ENCODE measurements at places on chromosomes 16 and 17.

DNA sequence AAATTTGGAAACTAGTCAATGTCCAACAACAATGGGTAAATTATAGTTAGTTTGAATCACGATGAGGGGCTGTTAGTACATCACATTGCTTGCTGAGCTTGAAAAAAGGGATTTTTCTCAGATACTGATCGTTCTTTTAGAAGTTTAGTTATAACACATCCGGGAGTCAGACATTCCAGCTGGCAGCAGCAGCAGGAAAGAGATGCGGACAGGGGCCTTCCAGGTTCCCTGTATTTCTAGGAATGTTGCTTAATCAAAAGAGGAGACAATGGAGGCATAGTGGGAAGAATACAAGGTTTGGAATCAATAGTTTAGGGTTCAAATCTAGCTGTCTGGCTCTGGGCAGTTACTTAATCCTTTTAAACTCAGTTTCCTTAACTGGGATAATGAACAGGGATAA lies 27.8 kb downstream of the CDK5R1 start:
- no peak for DNase-seq

GRCh38 chr16:72091217-72091616 lies 2.2 kb downstream of the TXNL4B start:
- no peak for DNase-seq

GRCh38 chr17:16448490-16448889 lies 33.1 kb downstream of the TRPV2 start:
- no peak for DNase-seq

GRCh38 chr17:12917399-12917798 lies 100.4 kb downstream of the ELAC2 start:
- no peak for DNase-seq

DNA sequence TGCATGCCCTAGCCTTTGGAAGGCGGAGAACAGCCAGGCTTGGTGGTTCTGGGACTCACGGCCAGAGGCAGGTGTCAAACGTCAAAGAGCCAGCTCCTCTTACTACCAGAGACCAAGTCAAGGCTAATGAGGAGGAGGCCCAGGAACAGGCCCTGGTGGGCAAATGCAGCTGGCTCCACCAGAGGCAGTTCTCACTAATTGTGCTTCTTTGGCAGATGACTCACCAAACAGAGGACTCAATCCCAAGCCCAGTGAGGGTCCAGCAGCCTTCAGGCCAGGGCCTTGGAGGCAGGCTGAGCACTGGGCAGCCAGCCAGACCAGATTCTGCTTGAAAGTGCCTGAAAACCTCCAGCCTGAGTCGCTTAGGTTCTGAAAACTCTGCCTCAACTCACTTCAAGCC lies 336.5 kb upstream of the CDH5 start:
- DNase-seq = no peak

- DNase-seq = no peak
Measured at GRCh38 chr16:89796104-89796503, 20.3 kb downstream of the FANCA start.

DNA sequence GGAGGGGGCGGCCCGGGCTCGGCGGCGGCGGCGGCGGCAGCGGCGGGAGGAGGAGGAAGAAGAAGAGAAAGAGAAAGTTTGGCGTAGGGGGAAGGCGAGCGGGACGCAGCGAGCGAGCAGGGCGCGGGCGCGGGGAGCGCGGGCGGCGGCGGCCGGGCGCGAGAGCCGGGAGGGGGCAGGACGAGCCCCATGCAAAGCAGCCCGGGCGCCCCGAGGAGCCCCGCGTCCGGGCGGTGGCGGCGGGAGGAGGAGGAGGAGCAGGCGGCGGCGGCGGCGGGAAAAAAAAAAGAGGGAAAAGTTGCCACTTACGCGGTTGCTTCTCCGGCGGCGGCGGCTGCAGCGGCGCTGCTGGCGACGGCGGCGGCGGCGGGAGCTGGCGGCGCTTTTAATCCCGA lies 10.3 kb upstream of the ZFHX3 start:
- no peak for DNase-seq

- DNase-seq = no peak
Measured at GRCh38 chr16:66278111-66278531, 88.4 kb upstream of the CDH5 start.

DNA sequence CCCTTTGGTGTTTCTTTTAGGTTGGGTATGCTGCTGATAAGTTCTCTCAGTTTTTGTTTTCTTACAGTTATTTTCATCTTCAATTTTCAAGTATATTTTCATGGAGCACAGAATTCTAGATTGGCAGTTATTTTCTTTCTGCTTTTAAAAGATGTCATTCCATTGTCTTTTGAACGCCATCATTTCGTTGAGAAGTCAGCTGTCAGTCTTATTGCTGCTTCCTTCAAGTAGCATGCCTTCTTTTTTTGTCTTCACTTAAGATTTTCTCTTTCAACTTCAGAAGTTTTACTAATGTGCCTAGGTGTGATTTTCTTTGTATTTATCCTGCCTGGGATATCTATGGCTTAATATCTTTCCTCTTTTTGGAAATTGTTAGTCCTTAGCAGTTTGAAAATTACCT lies 262.2 kb upstream of the PMFBP1 start:
- DNase-seq = no peak

GRCh38 chr16:82050909-82051357 lies 15.9 kb downstream of the HSD17B2 start:
- DNase-seq = no peak

GRCh38 chr17:76527430-76528111 lies 9.9 kb downstream of the CYGB start:
- DNase-seq = no peak

DNA sequence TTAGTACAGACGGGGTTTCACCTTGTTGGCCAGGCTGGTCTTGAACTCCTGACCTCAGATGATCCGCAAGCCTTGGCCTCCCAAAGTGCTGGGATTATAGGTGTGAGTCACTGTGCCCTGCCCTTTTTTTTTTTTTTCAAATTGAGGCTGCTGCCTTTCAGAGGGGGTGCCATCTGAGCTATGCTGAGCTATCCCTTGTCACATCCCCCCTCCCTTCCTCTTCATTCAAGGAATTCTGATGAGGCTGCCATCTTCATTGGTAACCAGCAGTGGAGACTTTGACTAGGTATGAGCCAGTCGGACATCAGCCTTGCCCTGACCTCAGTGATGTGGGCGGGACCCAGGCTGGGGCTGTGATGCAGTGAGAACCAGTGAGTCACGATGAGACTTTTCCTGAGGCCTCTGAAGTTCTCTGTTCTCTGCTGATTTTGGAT lies 24.4 kb upstream of the GPT2 start:
- DNase-seq = no peak

GRCh38 chr17:77841742-77842527 lies 116.6 kb upstream of the TNRC6C start:
- DNase-seq = no peak

DNA sequence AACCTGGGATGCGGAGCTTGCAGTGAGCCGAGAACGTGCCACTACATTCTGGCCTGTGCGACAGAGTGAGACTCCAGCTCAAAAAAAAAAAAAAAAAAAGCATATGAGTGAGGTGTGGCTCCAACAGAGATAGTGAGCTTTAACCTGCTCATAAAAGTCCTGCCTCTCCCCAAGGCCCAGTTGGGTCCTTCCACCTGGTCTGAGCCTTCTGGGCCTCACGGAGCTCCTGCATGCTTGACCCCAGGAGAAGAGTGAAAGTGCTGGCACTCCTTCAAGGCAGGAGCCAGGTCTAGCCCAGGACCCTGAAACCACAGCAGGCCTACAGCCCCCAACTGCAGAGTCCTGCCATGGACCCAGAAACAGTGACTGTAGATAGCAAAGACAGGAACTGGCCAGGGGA lies 17.7 kb downstream of the HSD11B2 start:
- no peak for DNase-seq

GRCh38 chr17:40611840-40612474 lies 35.7 kb downstream of the SMARCE1 start:
- no peak for DNase-seq

Data from GM12878 (cell line).